OCI-LY7 (cell line): ENCODE measurements at places on chromosomes 5 and 9. TPM values are rescaled to one million over a fixed set of nuclear protein-coding genes. Genes with fewer than 3 reads are reported as not detected.

DNA sequence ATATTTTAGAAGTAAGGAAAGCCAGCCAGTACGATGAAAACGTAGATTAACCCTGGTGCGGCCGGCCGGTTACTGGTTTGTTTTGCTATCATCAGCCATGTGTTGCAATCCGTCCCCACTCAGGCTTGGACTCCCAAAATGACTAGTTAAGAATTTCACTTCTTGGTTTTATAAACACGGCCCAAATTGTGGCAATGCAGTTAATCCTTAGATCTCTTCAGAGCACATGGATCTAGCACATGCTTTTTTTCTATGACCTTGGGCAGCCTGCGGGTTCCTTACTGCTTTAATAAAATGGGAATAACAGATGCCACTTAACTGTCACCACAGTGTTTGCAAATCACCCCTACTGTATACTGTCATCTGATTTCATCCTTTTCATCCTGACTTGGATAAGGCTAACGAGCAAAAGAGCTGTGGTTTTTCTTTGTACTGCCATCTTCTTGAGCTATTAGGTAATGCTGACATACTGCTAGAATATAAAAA lies 1.5 kb downstream of the NDFIP1 start:
- DNase-seq, result peak; percentile 40

DNA sequence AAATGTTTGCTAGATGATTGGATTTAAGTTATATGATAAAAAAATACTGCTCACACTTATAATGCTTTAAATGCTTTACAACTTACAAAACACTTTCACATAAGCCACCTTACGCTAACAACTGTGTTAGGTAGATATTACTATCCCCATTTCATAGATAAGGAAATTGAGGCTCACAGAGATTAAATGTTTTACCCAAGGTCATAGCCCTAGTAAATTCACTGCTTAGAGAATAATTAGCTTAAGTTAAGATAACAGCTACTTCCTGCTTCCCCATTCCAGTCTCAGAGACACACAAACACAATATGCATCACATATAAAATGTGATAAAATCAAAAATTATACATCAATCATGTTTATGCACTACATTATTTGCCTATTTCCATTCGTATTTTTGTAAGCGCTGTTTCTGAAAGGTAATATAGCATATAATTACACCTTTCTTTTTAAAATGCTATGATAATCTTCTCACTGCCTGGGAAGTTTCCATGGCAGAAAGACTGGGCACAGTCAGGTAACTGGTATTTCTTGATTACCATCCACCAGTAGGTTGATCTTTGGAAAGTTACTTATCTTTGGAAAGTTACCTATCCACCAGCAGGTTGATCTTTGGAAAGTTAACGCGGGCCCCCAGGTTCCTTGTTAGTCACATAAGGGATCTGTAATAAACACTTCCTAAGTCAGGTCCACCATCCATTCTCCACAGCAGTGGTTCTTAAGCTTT lies 101.1 kb downstream of the NFIB start:
- no peak for DNase-seq

GRCh38 chr5:87010736-87011135 lies 256.9 kb upstream of the RASA1 start:
- no peak for DNase-seq

The NR4A3 gene
- total RNA-seq, result 0.46 and 0.74 TPM in 2 replicates
